Activated B cell treated with CpG ODN at 0.5 μM for 24 hours (primary cell): ENCODE measurements at places on chromosomes 4 and X. TPM values are rescaled to one million over a fixed set of nuclear protein-coding genes. Genes with fewer than 3 reads are reported as not detected.

The MAGEA4 gene
- total RNA-seq: not detected in 2 replicates

The MXRA5 gene
- total RNA-seq: not detected in 2 replicates

The BEX4 gene
- total RNA-seq: 12.1 and 12.9 TPM in 2 replicates

DNA sequence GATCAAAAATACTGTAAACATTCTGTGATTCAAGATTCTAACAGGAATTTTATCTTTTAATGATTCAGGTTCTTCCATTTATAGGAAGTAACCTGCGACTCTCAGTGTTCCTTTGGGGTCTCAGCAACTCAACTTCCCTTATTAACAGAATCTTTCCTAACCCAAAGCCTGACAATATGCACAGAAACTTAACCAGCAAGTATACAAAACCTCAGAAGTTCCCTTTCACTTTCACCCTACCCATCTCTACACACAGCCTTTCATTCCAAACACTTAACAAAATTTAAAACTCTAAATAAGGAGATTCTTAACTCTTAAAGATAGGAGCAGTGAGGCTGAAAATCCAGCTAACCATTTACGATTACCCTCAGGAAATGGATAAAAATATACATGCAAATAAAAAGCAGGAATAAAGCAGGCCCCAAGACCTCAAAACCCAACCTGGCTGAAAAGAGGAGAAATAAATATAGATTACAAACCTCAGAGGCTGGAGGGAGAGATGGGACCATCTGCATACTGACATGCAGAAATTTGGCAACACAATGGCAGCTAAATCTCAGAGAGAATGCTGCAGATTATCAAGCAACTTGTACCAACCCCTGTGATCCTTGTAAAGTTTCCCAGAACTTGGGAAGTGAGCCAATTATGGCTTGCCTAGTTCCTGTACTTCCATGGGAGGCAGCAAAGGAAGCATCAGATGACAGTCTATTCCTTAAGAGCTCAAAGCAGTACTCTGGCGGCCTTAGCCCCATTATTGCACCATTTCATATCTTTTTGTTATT lies 101.0 kb downstream of the ATP11C start:
- no peak for DNase-seq

DNA sequence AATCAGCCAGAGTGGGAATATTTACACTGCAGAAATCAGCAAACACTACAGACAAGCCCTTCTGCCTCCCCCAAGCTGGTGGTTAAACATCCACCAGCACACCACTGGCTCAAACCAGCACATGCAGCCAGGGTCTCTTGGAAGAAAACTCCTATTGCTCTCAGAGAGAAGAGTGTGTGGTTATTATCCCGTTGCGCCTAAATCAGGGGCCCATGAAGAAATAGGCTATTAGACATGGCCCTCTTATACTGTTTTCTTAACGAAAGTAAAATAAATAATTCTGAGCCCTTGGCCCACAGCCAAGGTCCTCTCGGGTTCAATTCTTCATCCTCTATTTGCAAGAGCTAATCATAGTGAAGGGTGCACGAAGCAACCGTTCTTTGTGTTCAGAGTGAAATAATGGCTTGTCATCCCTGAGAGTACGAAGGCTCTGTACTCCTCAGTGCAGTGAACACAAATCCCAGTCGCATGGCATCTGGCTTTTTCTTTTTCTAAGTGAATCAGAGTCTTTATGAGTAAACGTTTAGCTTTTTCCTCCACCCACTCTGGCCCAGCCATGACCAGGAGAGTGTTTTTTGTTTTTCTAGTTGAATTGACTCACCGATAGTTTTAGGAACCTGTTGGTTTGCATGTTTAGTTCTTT lies 33.4 kb upstream of the RBM47 start:
- DNase-seq: no peak

The FATE1 gene
- not detected in 2 replicates for total RNA-seq

The PTPN13 gene
- total RNA-seq: 0.07 and 0.12 TPM in 2 replicates

DNA sequence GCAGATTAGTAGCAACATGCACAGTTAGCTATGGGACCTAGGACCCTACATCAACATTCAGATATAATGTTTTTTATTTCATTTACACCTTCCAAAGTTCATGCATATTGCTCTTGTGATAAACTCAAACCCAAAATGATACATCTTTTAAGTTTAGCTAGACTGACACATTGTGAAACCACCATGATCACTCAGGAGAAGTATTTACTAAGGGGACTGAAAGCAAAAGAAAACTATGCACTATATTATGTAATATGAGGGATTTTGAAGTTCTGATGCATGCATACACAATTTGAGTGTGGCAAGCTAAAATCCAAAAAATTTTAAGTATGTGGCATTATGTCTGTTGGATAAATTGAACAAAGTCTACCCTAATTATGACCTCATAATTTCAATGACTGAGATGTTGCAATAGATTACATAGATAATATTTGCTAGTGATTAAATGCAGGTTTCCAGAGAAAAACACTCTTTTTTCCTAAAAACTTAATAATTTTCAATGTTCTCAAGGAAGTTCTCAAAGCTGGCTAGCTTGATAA lies 914.8 kb upstream of the GRIA3 start:
- no peak for DNase-seq
